ENCODE measurements at places on chromosomes 1 and 21.

DNA sequence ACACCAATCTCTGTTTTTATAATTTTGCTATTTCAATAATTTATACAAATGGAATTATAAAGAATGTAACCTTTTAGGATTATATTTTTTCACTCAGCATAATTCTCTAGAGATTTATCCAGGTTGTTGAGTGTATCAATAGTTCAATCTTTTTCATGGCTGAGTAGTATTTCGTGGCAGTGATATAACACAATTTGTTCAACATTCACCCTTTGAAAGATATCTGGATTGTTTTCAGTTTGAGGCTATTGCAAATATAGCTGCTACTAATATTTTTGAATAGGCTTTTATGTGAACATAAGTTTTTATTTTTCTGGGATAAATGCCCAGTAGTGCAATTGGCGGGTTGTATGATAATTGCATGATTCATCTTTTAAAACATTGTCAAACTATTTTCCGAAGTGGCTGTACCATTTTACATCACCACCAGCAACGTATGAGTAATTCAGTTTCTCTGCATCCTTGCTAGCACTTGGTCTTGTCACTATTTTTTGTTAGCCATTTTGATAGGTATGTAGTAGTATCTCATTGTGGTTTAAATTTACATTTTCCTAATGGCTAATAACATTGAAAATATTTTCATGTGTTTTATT, 55.6 kb upstream of the ABCD3 start:
- no peak for DNase-seq

- no peak for DNase-seq
These were observed 312.9 kb downstream of the RRAGC start for GRCh38 chr1:38546636-38547035.

GRCh38 chr1:17066361-17067068, 12.7 kb upstream of the SDHB start:
- no peak for DNase-seq

DNA sequence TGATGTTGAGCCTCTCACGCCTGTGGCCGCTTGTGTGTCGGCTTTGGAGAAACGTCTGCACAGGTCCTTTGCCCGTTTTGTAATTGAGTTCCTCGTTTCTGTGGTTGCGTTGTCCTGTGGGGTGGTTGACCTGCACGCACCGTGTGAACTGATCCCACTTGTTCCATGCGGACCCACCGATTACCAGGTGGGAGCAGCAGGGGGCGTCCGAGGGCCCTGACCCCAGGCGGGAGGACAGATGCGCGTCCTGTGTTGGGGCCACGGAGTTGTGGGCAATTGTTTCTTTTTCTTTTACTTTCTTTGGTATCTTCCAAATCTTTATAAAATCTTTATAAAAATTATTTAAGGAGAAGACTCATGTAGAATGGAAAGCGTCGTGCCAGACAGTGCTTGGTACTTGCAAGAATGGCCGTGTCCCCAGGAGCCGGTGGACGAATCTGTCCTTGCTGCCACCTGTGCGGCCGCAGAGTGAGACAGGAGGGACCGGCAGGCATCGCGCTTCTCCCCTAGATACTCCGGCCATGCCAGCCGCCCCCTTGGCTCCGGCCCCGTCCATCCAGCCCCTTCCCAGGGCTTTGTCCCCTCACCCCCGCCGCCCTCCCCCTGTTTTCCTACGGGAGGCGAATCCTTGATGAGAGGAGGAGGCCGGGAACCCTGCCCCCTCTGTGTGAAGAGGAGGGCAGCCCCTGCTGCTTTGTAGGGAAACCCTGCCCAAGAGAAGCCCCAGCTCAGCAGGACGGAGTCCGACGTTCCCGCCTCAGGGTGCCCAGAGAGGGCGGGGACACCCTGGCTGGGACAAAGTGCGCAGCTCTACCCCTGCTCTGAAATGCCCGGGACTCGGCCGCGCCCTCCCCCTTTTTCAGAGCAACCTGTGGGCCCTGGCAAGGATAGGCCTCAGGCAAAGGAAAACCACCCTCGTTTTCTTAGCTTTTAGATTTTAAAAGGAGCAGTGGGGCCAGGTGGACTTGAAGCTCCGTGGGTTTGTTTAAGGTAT, 41.7 kb downstream of the PRKCZ start:
- DNase-seq, result no peak

DNA sequence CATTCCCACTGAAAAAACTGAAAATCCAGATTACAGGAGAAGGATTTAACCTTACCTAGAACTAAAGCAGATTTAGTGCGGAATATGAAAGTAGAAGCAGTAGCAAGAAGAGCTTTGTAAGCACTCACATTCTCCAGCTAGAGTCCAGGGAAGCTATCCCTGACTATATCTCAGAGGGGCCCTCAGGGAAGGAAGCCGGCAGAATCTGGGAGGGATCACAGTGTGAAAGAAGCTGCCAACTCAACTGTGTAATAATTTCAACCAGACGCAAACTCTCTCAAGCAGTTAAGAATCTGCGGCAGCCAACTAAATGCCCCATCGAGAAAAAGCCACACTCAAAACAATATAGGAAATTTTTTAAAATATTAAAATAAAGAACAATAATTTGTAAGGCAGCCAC, 163.8 kb downstream of the EIF4G3 start:
- no peak for DNase-seq

GRCh38 chr1:18246543-18246942, 138.9 kb downstream of the IGSF21 start:
- no peak for DNase-seq

GRCh38 chr1:117564227-117565075, 41.4 kb upstream of the TENT5C start:
- DNase-seq, result no peak

DNA sequence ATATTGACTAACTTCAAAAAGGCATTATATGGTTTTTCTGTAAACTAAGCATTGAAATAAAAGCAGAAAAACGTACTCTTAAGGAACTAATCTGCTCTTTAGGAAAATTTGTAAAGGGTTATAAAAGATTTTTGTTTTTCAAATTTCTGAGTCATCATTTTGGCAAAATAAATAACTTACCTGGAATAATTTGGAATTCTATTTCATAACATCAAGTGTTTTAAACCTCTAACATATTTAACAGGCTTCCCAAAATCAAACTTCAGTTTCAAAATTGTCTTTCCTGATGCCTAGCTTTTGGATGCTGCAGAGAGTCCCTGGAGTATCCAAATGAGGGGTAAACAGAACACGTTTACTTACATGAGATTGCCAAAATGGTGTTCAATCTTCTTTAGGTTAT, 108.5 kb downstream of the COP1 start:
- no peak for DNase-seq

DNA sequence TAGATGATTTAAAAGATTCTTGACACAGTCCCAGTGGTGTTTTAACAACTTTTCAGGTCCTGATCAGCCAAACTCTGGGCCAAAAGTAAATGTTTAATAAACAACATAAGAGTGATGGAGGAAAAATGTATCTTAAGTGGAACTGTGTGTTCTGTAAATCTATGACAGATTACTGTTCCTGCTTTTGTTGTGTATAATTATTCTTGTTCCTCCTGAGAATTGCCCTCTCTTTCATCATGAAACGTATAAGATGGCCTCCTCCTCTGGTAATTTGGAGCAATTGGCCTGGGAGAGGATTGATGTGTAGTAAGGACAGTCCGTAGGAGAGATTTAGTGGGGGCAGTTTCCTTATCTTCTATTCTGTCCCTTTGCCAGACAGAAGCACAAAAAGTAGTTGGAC, 34.5 kb downstream of the GALNT2 start:
- no peak for DNase-seq

- DNase-seq, result no peak
These were observed 4.6 kb downstream of the MAB21L3 start for GRCh38 chr1:116115476-116116439.

- no peak for DNase-seq
These were observed at the start of gene PDE9A for GRCh38 chr21:42653231-42654061. PDE9A (plus strand) TSS chr21:42653621; CDS start chr21:42653815, 194 bp downstream.

DNA sequence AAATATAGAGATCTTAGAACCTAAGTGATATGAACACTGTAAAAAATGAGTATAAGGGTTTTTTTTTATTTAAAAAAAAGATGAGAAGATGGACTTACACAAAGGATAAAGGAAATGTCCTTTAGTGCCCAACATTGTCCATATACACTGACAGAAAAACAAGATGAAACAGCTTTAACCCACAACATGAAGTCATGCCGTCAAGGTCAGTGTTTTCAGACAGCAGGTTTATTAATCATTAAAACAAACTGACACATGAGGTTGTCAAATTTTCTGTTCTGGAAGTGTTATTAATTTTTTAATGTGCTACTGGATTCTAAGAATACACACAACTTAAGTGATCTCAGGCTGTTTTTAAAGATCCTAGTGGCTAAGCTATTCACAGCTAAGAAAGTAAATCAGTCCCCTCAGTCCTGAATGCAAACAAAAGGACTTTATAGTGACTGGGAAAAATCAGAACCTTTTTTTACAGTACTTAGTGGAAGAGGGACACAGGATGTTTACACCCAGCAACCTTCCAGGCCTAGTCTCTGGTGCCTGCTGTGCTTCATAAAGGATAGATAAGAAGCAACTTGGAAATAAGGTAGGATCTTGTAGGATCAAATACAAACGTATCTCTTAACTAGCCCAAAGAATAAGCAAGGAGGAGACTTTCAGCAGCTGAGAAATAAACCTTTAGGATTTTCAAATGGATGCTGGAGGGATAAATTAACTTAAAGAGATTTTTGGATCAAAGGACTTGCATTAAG, 21.9 kb upstream of the PKN2 start:
- no peak for DNase-seq

- no peak for DNase-seq
These were observed 616.9 kb downstream of the KIF26B start for GRCh38 chr1:245771511-245772281.

- DNase-seq, result no peak
These were observed 112.9 kb downstream of the ZBTB18 start for GRCh38 chr1:244163861-244164510.

GRCh38 chr1:13583966-13584791, 547 bp downstream of the PDPN start:
- no peak for DNase-seq

DNA sequence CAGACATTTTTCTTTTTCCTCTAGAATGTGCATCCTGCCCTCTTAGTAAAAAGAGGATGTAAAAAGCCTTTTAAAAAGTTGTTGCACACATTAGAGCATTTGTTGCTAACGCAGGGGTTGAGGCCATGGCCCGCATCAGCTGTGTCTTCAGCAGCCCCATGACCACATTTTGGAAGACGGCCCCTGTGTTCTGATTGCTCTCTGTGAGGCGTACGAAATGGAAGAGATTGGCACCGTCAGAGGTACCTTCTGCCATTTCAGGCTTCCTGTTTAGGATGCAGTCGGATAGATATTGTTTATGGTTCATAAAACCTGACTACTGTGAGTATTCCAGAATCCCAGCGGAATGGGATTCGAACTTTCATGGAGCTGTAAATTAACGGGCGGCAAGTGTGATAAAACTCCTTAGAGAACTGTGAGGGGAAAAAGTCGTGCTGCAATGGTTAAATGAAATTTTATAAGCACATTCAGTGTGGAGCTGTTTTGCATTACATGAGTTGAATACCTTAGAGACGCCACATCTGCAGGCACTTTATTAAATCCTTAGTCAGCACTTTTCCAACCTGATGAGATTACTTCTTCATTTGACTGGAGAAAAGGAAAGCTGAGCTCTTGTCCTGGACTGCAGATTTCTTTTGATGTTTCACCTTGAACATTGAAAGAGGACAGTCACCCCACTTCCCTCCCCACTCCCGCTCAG, 273.9 kb downstream of the TM2D1 start:
- DNase-seq, result no peak

DNA sequence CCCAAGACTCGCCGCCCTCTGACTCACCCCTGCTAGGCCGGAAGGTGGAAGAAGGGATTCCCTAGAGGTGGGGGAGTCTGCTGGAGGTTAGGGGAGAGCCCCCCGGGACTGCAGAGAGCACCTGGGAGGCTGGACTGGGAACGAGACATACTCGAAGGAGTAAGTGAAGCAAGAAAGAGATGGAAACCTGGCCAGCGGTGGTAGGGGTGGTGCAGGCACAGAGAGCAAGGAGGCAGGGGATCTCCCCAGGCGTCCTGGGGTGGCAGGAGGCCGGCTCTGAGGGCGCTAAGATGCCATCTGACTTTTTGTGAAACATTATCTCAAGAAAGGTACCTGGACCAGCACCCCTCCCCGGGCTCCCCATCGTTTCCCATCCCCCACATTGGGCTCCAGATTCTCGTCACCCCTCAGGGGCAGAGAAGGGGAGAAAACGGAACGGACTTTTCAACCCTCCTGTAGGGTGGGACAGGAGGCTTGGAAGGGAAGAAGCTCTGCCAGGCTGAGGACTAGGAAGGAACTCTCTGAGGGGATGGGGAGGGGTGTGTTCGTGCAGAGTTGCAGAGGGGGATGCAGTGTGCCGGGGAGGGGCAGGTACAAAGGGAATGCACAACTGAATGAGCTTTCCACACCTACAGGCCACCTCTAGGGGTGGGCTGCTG, 708 bp downstream of the CHRNB2 start:
- no peak for DNase-seq

GRCh38 chr21:16169102-16169511, 439.3 kb downstream of the USP25 start:
- no peak for DNase-seq

DNA sequence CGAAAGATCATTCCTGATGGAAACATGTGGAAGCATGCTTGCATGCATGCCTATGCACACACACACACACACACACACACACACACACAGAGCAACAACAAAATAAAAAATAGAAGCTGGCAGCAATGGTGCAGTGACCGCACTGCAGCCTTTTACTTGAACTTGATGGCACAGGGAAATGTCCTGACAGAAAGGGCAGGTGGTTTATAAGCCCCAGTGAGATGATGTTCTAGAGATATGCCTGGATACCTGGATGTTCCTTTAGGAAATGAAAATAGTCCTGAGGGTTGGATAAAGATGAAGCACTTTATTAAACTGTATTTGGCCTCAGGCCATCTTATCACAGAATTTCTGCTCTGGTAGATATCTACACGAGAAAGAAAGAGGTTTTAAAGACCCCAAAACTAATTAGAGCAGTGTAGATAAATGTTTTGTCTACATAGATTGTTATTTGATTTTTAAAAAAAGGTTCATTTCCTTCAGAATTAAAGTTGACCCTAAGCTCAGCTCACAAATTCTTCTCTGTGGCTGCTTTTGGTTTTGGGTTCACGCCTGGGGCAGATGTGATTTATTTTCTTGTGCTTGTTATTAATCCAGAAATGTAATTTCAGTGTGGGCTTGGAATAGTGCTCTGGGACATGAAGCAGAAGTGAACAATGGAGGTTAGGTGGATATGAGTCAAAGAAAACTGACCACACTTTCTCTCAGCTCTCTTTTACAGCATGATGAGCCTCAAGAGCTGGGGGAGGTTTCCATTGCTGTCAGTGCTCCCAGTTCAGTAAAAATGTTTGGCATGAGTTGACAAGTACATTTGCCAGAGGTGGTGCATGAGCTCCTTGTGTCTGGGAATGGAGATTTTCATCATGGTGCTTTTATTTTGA, 22.9 kb downstream of the ADAM30 start:
- DNase-seq, result no peak

Measured in NCI-H2081 treated with DMSO at 0.1 percent for 48 hours (cell line).